AG04449 (cell line): ENCODE measurements at places on chromosomes 2 and 18.
A peak's percentile ranks its signal among the peaks of the same experiment; 100 is the strongest.

DNA sequence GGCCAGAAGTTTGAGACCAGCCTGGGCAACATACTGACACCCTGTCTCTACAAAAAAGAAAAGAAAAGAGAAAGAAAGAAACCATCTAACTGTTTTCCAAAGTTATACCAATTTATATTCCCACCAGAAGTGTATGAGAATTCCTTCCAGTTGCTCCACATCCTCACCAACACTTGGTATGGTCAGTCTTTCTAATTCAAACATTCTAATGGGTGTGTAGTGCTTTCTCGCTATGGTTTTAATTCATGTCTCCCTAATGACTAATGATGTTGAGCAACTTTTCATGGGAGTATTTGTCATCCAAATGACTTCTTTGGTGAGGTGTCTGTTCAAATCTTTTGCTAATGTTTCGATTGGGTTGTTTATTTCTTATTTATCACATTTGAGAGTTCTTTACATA, 10.5 kb upstream of the B3GNT7 start:
- no peak for DNase-seq

DNA sequence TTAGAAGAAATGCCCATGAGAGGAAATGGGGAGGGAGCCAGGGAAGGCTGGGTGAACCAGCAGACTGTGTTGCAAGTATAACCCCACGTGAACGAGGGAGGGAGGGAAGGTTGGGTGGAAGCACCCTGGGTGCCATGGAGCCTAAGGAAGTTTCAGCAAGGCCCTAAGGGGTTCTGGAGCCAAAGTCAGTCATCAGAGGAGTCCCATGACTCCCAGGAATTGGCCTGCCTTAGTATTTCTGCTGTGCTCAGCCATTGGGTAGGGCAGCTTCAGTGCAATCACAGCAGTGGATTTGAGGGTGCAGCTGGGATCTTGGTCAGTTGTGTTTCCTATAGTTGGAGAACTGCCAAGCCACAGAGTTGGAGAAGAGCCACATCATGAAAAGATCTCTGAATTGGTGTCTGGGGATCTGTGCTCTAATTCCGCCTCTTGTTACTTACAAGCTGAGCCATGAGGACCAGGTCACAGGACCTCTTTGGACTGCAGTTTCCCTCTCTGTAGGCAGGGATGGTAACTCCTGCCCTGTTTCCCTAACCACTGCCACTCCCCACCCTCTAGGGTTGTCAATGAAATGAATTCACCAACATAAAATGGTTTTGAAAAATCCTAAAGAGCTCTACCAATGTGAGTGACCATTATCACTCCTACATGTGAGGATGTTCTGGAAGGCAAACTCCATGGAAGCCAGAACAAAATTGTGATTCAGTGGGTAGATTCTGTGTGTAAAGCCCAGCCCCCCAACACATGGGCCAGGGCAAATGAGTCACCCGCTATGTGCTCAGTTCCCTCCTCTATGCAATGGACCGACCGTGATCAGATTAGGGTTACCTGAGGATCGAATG, 108.9 kb downstream of the CLIP4 start:
- DNase-seq, result no peak

- DNase-seq, result no peak
Observed at GRCh38 chr2:136362676-136363390, 244.9 kb upstream of the CXCR4 start.

DNA sequence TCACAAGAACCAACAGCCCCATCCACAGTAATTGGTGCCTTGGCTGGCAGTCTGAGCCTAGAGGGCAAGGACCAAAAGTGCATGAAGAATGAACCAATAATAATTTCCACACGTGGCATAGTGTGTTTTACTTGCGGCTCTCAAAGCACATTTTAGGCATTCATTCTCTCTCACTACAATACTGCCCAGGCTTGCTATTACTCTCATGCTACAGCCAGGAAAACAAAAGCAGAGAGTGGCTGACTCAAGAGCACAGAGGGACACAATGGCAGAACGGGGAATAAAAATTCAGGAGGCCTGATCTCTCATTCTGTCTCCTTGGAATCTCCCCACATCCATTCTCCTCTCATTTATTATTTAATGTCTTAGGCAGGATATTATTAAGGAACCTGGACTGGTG, 57.0 kb upstream of the NOL4 start:
- DNase-seq, result no peak

GRCh38 chr2:25879133-25879730, 945 bp upstream of the ASXL2 start:
- peak; percentile 21 for DNase-seq

- peak; percentile 83 for DNase-seq
Observed at GRCh38 chr18:8615397-8616027, 6.3 kb downstream of the RAB12 start.

DNA sequence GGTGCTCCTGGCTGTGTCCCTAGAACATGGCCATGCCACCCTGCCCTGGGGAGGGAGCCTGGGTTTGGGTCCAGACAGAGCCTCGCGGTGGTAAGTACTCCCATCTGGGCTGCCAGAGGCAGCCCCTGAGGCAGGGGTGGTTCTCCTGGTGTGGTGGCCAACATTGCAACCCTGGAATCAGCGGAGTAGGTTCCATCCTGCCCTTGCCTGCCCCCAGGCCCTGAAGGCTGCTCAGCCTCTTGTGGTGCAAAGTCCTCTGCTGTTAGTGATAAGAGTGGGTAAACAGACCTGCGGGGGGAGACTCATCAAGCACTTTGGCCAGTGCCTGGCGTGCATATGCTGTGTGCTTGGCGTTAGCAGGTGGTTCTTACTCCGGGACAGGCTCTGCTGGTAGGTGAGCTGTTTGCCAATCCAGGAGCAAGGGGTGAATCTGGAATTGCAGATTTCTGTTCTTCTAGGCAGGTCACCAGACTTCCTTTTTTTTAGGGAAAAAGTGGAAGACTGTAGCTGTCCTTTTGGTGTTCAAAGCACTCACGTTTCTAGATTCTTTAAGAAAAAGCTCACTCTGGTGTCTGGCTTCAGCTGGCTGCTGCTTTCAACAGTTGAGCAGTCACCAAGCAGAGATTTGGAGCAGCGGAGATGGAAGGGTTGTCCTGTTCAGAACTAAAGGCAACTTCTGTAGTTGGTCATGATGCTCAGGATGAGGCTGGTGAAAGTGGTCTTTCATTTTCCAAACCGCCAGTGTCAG, 3.2 kb downstream of the CNNM3 start:
- DNase-seq, result no peak

DNA sequence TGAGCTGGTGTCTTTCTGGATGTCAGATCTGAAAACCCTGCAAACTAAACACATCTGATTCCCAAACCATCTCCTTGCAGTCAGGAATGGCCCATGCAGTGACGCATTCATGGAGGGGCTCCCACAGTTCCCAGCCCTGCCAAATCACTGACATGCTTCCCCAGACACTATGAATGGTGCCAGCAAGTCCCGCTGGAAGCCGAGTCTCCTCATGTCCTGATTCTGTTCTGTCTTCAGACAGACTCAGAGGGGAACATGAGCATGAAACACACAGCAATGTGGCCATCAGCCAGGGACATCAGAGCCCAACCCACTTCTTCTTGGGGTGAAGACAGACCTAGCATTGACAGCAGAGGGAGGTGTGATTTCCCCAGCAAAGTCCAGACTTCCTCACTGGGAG, 83.7 kb downstream of the TTC32 start:
- no peak for DNase-seq

DNA sequence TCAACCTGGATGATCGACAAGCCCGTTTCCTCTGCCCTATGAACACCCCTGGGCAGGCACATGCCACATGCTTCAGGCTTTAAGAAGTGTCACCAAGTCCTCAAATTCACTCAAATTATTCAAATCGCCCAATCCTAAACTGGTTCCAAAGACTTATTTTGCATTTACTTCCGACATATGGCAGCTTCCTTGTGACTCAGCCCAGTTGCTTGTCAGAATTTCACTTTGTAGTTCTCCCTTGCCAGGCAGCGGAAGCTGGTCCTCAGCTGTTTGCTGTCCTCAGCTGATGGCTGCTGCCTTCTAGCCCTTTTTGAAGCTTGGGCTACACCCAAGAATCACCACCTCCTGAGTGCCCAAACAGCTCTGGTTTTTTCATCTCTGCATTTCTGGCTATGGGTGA, 105.4 kb upstream of the LMAN1 start:
- DNase-seq, result no peak

- DNase-seq, result no peak
Observed at GRCh38 chr2:9631878-9632700, 1.3 kb upstream of the YWHAQ start.

DNA sequence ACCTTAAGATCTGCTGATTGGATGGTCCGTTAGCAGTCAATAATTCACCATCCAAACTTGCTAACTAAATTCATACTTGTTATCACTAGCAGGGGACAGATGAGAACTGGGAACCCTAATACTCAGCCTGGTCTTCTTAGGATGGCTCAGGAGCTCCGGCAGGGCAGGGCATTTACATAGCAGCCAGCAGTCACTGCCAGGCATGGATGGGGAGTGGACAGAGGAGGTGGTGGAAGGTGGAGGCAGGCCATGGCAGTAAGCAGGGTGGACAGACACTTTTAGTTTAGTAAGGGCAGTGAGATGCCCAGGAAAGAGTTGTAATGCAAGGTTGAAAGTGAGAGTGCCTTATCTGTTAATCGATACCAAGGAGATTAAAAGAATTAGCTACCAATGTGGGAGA, 392.2 kb upstream of the CHST9 start:
- DNase-seq, result no peak

DNA sequence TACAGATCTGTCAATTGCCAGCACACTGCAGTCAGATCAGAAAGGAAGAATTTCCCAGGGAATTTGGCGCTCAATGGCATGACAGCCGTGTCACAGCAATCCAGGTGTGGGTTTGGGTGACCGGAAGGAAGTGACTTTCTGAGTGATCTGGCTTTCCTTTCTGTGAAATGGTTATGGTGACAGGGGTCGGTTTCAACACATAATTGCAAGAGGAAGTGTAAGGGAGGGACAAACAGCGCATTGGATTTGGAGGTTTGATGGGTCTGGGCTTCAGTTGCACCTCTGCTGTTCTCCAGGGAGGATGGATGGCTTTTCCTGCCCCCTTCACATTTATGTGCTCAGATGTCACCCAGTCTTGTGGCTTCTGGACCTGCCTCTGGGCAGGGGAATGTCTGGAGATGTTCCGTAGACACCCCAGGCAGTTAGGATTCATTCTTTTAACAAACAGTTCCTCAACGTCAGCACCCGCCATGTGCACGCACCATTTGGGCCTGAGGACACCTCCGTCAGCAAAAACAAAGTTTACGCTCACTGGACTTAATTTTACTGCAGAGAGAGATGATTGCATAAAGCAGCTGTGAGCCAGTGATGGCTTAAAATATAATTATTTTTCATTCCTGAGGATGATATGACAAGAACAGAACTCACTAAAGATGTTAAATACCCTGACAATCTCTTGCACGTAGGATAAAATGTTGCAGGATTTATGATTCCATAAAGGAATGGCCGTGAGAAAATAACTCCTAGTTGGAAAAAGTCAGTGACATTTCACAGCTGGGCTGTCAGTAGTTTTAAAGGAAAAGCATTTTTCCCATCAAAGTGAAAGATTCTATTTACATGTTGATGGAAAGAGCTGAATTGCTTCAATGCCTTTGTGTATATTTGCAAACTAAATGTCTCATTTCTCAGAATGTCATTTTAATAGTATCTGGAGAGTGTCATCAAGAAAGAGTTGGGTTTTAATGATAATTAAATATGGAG, 36.9 kb downstream of the MBP start:
- no peak for DNase-seq

GRCh38 chr2:74536166-74536950, 6.6 kb downstream of the HTRA2 start:
- no peak for DNase-seq

DNA sequence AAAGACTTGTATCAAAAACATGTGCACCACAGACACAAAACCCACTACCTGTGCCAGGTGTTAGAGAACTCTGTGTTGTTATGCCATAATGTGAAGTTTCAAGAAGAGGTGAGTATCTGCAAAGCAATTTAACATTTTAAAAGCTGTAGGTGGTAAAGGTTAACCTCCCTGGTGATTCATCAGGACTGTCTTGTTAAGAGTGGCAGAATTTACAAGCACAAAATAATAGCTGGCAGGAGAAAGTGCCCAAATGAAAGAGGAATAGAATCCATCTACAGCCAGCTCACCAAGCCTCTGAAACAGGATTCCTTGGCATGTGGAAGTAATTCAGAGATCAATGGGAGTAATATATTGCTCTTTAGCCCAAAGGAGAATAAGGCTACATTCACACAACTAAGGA, 230.7 kb downstream of the AFF3 start:
- no peak for DNase-seq

DNA sequence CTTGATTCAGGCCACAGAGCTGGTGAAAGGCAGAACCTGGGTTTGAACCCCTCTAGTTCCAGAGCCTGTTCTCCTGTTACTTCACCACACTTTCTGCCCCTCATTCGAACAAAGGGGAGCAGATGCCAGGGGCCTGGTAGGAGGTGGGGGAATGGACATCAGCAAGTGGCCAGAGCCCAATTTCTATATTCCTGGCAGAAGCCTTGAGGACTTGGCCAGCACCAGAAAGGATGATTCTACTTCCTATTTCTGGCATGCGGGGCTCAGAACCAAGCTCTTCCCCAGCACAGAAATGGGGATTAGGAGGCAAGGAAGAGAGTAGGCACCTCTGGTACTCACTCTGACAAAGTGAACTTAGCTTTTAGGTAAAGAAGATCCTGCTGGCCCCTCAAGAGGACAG, 49.3 kb downstream of the ADD2 start:
- DNase-seq, result no peak

DNA sequence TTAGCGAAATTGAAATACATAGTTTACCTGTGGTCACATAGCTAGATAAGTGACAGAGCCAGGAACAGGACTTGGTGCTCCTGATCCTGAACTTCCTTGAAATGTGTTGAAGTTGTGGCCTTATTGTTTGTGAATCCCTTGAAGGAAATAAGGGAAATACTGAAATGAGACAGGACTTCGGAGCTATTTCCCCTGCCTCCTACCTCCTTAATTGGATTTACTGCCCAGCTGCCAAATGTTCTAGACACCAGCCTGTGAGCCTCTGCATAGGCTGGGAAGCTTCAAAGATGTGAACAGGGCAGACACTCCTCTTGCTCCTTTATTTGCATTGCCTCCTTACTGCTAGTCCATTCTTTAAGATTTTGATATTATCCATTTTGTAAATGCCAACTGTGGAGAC, 135.2 kb downstream of the PRPF40A start:
- DNase-seq, result no peak

DNA sequence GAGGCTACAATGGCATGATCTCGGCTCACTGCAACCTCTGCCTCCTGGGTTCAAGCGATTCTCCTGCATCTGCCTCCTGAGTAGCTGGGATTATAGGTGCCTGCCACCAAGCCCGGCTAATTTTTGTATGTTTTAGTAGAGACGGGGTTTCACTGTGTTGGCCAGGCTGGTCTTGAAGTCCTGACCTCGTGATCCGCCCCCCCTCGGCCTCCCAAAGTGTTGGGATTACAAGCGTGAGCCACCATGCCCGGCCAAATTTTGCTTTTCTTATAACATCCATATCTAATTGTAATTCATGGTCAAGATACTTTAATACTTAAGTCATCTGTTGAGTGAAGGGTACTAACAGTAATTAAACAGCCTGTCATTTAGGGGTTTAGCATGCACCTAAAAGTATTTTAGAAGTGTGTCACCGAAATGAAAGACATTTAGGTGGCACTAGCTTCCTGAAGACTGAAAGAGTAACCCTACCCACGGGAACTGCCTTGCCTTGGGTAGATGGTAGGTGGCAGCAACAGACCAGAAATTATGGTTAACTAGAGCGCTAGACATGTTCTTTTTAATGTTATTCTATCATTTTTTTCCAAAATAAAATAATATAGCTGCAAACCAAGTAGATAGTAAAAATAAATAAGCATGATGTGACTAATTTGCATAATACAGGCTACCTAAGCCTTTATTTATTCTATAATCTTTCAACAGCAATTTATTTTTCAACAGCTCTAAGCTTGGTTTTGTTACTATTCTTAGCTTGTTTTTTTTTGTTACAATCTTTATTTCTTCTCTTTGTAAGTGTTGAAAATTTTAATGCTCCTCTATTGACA, 8.6 kb upstream of the ACYP2 start:
- no peak for DNase-seq
